ENCODE measurements at places on chromosomes 2 and 18. TPM values are rescaled to one million over a fixed set of nuclear protein-coding genes. Genes with fewer than 3 reads are reported as not detected.

B3GNT2 gene
- total RNA-seq, result 13.1 TPM

CYBRD1 gene
- total RNA-seq, result 212 TPM

GRCh38 chr2:158732573-158733429 lies 62.3 kb upstream of the DAPL1 start:
- peaks cover 9% of the 10 kb centered on the region for H3K27me3 ChIP-seq
- H3K36me3 ChIP-seq, result no peaks in the 10 kb centered on the region
- no peaks in the 10 kb centered on the region for H3K4me1 ChIP-seq
- no peak overlapping the region for H3K27ac ChIP-seq

- H3K4me3 ChIP-seq, result no peak overlapping the region
- no peak for DNase-seq
- H3K27me3 ChIP-seq, result no peaks in the 10 kb centered on the region
- H3K4me1 ChIP-seq, result no peaks in the 10 kb centered on the region
- H3K36me3 ChIP-seq, result no peaks in the 10 kb centered on the region
- H3K27ac ChIP-seq, result no peak overlapping the region
These were observed 114.9 kb downstream of the ICOS start for GRCh38 chr2:204051476-204051875.

Data from esophagus muscularis mucosa (tissue), 4 donors.